Foreskin fibroblast (primary cell): ENCODE measurements at places on chromosomes 13 and 19.

GRCh38 chr13:44249431-44249836 is 124.2 kb upstream of the SERP2 start:
- peak; percentile 74 for DNase-seq

DNA sequence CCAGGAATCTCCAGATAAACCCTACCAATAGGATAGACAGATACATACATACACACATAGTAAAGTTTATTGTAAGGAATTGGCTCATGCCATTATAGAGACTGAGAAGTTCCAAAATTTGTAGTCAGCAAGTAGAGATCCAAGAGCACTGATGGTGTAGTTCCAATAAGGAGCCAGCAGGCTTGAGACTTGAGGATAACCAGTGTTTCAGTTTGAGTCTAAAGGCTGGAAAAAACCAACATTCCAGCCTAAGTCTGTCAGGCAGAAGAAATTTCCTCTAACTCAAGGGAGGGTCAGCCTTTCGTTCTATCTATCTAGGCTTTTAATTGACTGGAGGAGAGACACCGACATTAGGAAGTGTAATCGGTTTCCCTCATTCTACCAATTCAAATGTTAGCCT is 110.2 kb upstream of the TSHZ3 start:
- no peak for DNase-seq

- DNase-seq, result no peak
These were observed 329.8 kb upstream of the GPC6 start for GRCh38 chr13:92896842-92897241.

- DNase-seq, result no peak
These were observed 8.2 kb downstream of the REX1BD start for GRCh38 chr19:18596752-18597157.

- DNase-seq, result no peak
These were observed 293.3 kb upstream of the MAB21L1 start for GRCh38 chr13:35769812-35770211.

GRCh38 chr13:46536341-46536740 is 16.6 kb upstream of the LRCH1 start:
- DNase-seq, result no peak

- DNase-seq, result no peak
These were observed 1.5 kb upstream of the ARGLU1 start for GRCh38 chr13:106569233-106570095.

DNA sequence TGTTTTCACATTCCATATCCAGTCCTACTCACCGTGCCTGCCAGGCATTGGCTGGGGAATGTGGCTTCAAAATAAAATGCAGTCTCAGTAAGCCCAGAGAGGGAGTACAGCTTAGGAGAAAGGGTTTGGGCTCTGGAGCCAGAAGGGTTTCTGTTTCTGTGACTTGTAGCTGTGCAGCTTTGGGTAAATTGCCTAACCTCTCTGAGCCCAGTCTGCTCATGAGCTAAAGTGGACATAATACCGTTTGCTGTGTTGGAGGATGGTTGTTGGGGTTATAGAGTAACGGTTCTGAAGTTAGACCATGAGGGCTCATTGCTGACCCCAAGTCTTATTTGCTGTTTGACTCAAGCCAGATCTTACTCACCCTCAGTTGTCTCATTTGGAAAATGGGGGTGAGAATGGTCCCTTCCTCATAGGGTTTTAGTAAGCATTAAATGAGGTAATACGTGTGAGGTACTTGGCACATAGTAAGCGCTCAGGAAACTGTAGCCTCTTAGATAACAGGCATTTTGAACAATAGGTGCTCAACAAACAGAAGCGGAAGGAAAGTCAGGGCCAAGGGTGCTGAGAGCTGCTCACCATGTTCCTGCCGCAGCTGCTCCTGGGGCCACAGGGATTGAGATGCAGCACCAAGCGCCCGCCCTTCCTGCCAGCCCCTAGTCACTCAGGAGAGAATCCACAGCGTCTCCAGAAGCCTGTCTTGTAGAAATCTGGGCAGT is 45.5 kb downstream of the C13orf42 start:
- DNase-seq, result no peak

DNA sequence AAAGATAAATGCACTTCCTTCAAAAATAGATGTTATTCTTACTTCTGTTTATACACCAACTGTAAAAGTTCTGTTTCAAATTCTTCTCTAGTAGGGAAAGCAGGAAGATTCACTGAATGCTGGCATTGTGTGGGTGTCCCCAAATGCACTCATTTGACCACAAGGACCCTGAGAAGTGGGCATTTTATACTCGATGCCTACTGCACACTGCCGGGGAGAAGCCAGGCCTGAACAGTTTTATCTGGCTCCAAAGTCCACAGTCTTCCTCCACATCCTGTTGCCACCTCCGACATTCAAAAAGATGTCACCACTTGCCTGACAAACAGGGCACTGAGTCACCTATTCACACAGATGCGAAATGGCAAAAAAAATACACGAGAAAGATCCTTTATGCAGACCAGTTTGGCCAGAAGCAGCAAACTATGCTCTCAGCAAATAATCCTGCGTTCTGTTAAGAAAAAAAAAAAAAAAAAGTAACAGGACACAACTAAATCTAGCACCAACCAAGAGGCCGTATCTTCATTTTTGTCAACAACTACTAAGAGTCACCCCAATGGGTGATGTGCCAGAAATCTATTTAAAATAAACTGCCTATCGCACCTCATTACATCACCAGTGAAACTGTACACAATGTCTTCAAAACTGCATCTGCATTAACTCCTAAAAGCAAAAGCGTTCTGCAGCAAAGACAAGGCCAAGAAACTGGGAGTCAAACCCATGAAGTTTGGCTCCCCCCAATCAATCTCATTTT is 6.2 kb downstream of the ZC3H4 start:
- peak; percentile 39 for DNase-seq
